Activated naive CD4-positive, alpha-beta T cell treated with anti-CD3 and anti-CD28 coated beads, Interleukin-2, amount 10 ng/mL, durations not matched to agents 7 days and 5 days (primary cell): ENCODE measurements at places on chromosomes 5 and 9.

- DNase-seq = no peak
These were observed 15.5 kb upstream of the NCS1 start for GRCh38 chr9:130156672-130157071.

- peak; percentile 92 for DNase-seq
These were observed 50.5 kb upstream of the EXOC3 start for GRCh38 chr5:392431-392988.

DNA sequence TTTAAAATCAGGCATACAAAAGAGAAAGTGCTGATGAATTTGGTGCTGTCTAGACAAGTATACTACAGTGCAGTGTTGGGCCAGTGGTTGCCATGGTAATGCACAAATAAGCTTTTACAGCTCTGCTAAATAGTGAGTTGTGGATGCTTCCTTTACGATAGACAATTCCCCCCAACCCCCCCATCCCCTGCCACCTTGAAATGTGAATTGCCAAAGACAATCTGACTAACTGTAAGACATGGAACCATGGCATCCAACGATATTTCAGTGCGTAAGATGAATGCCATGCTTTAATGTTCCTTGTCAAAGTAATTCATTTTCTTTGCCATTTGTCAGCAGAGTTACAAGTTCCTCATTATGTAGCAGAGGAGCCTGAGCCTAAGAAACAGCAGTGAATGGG, 91.5 kb upstream of the NREP start:
- no peak for DNase-seq

GRCh38 chr9:120894321-120895148, 17.5 kb upstream of the PHF19 start:
- no peak for DNase-seq

DNA sequence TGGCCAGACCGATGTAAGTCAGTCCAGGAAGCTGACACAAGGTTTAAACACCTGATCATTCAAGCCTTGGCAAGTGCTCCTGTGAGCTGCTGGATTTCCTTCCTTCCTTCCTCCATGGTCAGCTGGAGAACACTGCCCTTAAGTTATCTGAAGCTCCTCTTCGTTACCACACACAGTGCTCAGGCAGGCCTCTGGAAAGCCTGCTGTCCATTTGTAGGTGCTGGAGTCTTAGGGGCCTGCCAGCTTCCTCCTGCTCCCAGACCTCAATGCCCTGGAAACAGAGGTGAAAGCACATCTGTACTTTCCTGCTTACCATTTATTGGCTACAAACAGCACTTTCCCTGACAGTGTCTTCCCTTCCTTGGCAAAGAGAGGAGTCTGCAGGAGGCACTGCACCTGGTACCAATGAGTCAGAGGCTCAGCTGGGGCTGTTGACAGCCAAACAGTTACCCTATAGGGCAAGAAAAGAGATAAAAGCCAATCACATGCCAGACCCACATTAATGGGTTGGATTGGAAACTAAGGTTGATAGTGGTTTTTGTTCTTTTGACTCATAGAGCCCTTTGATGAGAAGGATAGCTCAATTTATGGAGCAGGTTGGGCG, 72.6 kb upstream of the PUM3 start:
- no peak for DNase-seq

DNA sequence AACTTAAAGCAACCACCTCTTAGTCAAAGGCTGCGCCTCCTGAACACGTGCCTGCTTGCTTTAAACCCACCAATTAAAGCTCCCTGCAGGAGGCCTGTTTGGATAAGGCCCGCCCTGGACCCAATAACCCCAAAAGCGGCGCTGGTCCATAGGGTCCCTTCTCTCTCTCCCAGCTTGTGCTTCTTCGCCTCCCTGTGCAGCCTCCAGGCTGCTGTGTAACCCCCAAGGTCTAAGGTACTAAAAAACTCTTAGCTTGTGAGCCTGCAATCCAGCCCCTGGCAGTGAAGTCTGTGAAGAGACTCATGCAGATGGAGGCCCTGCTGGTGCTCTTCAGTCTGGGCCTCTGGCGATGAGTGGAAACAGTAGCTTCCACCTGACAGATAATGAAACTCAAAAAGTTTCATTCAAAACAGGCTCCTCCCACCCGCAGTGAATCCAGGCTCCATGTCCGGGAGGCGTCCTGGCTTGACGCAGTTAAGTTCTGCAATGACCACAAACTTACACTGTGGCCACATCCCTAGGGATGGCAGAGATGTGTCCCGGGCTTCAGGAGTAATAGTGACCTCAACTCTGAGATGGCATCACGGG, 97.3 kb downstream of the PRRT1B start:
- peak; percentile 45 for DNase-seq

GRCh38 chr9:34250721-34251120, 71.9 kb downstream of the UBAP1 start:
- DNase-seq = no peak

- DNase-seq = no peak
These were observed 1.5 kb downstream of the RXRA start for GRCh38 chr9:134327671-134328231.

- DNase-seq = no peak
These were observed 5.5 kb upstream of the SMIM32 start for GRCh38 chr5:136198453-136198852.
